ENCODE measurements at places on chromosomes 1 and 21.

DNA sequence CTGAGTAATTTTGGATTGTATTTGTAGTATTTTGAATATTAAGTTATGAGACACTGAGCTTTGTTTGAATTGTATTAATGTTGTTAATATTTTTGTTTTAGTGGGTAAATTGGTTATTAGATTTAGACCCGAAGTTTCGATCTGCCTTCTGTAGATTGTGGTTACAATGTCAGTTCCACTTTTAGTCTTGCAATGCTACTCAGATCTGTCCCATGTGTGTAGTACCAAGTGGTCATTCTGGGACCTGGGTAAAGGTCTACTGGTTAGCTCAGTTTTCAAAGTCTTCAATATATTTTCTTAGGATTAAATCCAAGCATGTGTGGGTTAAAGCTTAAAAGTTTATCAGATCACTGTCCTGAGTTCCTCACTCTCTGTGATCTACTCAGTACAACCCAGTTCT, 346.5 kb upstream of the PROX1 start:
- DNase-seq = no peak

- DNase-seq = no peak
Observed at GRCh38 chr1:171910786-171911185, 69.5 kb downstream of the DNM3 start.

DNA sequence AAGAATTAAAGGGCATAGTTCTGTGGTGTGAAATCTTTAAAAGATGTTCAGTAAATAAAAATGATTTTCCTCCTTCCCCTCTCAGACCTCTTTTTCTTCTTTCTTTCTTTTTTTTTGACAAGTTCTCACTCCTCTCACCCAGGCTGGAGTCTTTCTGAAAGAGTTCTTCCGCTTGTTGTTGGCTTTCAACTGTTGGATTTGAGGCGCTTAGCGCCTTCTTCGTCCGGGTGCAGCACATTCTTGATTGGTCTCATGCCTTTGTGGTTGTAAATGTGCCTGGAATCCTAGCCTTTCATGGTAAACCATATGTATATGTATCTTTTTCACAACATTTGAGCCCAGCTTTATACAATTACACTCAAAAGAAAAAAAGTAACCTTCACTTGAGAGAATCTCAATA, 980 bp upstream of the METTL18 start:
- no peak for DNase-seq

GRCh38 chr1:32754317-32755097, 51.9 kb upstream of the SYNC start:
- peak; percentile 14 for DNase-seq

DNA sequence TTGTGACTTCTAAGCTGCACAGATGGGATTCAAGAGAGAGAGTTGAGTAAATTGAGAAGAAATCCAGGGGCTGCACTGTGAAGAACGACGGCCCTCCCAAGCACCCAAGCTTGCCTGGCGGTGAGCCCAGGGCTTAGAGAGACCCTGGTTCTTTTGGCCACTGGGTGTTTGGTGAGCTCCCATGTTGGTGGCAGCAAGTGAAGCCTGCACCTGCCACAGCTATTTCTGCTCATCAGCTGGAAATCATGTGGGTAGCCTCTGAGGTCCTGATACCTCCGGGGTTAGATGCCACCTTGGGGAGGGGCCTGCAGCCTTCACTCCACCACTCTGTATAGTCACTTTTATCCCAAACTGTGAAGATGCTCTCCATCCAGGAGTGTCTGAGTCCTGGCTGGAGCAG, 6.2 kb upstream of the BTG2 start:
- no peak for DNase-seq

- DNase-seq = no peak
Observed at GRCh38 chr21:36791180-36791579, 92.3 kb downstream of the SIM2 start.

DNA sequence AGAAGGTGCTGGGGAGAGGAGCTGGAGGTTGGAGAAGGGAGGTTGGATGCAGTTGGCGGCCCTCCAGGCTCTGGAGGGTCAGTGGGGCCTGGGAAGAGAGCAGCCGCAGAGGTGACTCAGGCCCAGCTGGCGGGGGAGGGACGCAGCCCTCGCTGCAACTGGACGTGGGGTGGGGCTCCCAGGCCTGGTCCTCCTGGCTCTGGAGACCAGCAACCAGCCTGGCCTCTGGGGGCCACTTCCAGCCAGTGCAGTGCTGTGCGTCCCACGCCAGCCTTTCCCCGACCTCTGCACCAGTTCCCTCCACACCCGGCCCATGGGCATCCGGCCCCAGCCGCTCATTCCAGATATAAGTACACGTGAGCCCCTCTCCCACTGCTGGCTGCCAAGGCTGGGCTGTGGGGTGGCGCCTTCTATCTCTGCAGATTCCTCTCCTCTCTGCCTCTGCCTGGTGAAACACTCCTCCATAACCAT, 38.0 kb upstream of the COL18A1 start:
- no peak for DNase-seq

DNA sequence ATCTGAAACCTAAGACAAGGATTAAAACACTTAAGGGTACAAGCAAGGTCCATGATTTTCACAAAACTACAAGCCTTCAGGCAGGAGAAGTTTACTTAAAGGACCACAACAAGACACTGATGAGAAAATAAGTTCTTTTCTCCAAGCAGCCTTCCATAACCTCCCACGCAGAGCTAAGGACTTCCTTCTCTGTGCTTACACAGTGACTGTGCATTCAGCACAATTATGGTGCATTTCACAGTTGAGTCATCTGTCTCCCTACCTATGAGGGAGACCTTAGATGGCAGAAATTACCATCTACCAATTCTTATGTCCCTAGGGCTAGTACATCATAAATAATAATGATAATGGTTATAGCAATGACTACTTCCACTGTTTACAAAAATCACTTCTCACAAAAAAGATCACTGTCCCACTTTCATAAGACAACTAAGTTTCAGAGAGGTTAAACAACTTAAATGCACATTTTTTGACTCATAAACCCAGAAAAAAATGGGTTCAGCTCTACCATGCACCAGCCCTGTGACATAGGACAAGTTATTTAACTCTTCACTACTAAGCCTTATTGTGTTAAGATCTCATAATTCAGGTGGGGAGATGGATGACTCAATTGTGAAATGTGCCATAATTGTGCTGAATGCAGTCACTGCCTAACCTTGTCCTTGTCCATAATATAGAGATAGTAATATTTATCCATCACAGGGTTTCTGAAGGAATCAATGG, 45.3 kb downstream of the TARBP1 start:
- no peak for DNase-seq

DNA sequence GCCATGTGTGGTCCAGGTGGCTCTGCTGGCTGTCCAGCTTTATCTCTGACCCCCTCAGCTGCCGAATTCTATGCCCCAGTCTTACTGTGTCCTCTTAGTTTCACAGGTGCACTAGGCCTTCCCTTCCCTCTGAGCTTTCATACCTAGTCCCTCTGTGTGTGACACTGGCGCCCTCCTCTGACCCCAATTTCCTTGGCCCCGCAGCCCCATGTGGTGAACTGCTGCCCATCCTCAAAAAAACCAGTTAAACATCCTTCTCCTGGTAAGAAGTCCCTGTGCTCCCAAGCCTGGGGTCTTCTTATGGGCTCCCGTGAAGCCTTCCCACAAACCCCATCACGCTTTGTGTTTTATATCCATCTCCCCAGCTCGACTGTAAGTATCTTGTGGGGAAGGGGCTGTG, 93.9 kb upstream of the TSPAN2 start:
- DNase-seq = no peak

DNA sequence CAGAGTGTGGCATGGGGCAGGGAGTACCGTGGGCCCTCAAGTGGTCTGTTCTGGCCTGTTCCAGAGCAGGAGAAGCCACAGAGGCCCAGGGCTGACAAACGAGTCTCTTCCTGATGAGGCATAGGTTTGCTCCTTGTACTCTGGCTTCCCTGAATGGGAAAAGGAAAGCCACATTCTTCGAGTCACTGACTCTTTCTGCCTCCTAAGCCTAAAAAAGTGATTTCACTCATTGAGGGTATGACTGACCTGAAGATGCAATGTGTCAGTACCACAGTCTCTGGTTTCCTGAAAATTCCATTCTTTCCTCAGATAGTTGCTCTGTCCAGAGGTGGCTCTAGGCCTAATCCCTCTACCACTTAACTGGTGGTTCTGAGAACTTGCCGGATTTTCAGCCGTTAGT, 92.3 kb downstream of the KCNN3 start:
- no peak for DNase-seq

DNA sequence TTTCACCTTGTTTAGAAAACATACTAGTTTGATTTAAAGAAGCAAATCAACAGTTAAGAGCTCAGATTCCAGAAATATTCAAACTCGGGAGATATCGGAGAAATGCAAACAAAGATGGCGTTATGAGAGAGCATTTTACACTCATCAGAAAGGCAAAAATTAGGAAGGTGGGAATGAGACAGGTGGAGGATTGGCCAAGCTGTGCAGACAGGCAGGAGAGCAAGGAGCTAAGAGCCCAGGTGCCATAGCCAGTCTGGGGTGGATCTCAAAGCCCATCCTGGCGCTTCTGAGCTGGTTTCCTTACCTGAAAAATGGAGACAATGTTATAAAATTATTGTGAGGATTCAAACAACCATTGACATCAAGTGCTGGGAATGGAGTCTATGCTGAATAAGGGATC, 19.6 kb upstream of the TARDBP start:
- DNase-seq = no peak

DNA sequence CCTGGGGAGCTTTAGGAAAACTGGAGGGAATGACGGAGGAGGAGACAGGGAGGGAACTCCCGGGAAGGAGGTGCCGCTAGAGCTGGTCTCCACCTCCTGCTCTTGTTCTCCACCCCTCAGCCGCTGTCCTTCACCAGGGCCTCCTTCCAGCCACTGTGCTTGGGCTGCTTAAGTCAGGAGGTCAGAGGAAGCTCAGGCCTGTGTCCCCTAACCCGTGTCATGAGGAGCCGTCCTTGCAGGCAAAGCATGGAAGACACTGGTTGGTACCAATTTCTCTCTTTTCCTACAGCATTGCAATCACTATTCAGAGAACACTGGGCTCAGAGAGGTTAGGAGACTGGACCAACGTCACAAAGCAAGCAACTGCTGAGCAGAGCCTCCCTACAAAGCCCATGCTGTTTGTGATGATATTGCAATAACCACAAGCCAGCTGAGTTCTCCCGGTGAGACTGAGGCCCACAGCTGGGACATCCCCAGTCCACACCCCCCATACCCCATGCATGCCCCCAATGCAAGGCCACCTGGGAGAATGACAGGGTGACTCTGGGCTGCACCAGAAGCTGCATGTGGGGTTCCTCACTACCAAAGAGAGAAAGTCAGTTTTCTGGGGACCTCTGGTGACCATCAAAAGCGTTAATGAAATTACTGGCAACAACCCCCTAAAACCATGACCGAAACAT, 427.5 kb downstream of the NPHP4 start:
- DNase-seq = no peak

- no peak for DNase-seq
Observed at GRCh38 chr1:77762072-77762476, 2.4 kb upstream of the USP33 start.

- no peak for DNase-seq
Observed at GRCh38 chr1:24195136-24195535, 8.0 kb upstream of the IFNLR1 start.

- DNase-seq = no peak
Observed at GRCh38 chr1:59565611-59566410, 248.9 kb upstream of the HOOK1 start.

DNA sequence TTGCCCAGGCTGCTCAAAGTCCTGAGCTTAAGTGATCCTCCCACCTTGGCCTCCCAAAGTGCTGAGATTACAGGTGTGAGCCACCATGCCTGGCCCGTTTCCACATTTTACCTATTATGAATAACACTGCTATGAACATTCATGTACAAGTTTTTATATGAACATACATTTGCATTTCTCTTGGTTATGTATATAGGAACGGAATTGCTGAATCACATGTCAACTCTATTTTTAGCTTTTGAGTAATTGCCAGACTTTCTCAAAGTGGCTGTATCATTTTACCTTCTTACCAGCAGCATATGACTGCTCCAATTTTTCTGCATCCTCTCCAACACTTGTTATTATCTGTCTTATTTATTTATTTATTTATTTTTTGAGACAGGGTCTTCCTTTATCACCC, 2.7 kb downstream of the SPATA21 start:
- DNase-seq = no peak

- DNase-seq = no peak
Observed at GRCh38 chr1:165605246-165605645, 25.8 kb upstream of the MGST3 start.

DNA sequence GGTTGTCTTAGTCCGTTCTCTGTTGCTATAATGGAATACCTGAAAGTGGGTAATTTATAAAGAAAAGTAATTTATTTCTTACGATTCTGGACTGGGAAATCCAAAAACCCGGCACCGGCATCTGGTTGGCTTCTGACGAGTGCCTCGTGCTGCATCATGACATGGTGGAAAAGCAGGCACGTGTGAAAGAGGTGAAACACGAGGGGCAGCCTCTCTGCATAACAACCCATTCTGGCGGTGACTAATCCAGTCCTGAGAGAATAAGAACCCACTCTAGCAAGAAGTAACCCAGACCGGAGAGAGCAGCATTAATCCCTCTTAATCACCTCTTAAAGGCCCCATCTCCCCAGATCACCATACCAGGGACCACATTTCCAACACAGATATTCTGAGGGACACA, 2.7 kb upstream of the EDEM3 start:
- DNase-seq = no peak

DNA sequence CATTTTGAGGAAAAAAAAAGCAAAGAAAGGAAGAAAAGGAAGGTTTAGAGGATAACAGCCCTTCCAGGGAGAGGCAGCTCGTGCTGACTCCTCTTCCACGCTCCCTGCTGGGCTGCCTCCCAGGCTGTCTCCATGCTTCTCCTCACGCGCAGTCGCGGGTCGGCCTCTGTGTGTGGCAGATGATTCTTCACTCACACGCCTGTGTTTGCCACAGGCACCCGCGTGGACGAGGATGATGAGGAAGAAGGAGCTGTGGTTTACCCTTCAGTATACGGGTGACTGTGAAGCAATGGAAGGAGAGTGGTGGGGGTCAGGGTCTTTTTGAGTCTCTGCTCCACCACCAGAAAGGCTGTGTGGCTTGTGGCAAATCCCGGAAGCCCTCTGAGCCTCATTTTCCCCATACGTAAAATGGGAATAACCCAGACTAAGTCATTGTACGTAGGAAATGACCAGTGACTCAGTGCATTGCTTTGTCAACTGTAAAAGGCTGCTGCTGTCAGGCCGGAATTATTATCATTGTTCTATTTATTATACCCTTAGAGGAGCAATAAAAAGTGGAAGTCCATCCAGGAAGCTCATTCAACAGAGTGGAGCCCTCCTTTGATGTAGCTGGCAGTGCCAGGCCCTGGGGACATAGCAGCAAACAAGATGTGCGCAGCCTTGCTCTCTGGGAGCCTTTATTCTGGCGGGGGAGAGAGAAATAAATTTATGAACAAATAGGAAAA, 11.9 kb upstream of the SH2D2A start:
- DNase-seq = no peak

- no peak for DNase-seq
Observed at GRCh38 chr1:171801487-171801891, 20.0 kb downstream of the METTL13 start.

All from stimulated activated CD4-positive, alpha-beta T cell treated with anti-CD3 and anti-CD28 coated beads, Interleukin-1b, Interleukin-23, amount 100 ng/mL, for 1 hour (primary cell).